ENCODE measurements at places on chromosomes 16 and 17. TPM values are rescaled to one million over a fixed set of nuclear protein-coding genes. Genes with fewer than 3 reads are reported as not detected.

GRCh38 chr17:4426499-4427208, 7.1 kb upstream of the SPNS3 start:
- H3K4me1 ChIP-seq = peaks cover 3% of the 10 kb centered on the region
- no peak overlapping the region for H3K27ac ChIP-seq
- H3K27me3 ChIP-seq = no peaks in the 10 kb centered on the region
- no peak for DNase-seq
- no peaks in the 10 kb centered on the region for H3K36me3 ChIP-seq

The OR3A2 gene
- 2.6 TPM for total RNA-seq

- no peak overlapping the region for H3K27ac ChIP-seq
- no peaks in the 10 kb centered on the region for H3K27me3 ChIP-seq
- peaks cover 10% of the 10 kb centered on the region for H3K36me3 ChIP-seq
- H3K4me1 ChIP-seq = no peaks in the 10 kb centered on the region
- no peak for DNase-seq
Measured at GRCh38 chr16:55221836-55222235, 102.2 kb upstream of the IRX6 start.

GRCh38 chr16:19203374-19203966, 35.4 kb downstream of the SYT17 start:
- no peak overlapping the region for H3K4me3 ChIP-seq
- H3K36me3 ChIP-seq = peaks cover 9% of the 10 kb centered on the region
- H3K27me3 ChIP-seq = peaks cover 6% of the 10 kb centered on the region
- H3K27ac ChIP-seq = no peak overlapping the region
- no peak for DNase-seq
- H3K4me1 ChIP-seq = no peaks in the 10 kb centered on the region

The GTF3C1 gene
- 106 TPM for total RNA-seq

- H3K4me3 ChIP-seq = no peak overlapping the region
- DNase-seq = no peak
- H3K36me3 ChIP-seq = no peaks in the 10 kb centered on the region
Measured at GRCh38 chr17:78364436-78365281, 4.8 kb upstream of the SOCS3 start.

GRCh38 chr17:41724476-41725050, 9.9 kb downstream of the HAP1 start:
- peaks cover 5% of the 10 kb centered on the region for H3K4me1 ChIP-seq
- H3K4me3 ChIP-seq = peak overlapping the region; percentile 15
- no peak overlapping the region for H3K27ac ChIP-seq
- no peak for DNase-seq

DNA sequence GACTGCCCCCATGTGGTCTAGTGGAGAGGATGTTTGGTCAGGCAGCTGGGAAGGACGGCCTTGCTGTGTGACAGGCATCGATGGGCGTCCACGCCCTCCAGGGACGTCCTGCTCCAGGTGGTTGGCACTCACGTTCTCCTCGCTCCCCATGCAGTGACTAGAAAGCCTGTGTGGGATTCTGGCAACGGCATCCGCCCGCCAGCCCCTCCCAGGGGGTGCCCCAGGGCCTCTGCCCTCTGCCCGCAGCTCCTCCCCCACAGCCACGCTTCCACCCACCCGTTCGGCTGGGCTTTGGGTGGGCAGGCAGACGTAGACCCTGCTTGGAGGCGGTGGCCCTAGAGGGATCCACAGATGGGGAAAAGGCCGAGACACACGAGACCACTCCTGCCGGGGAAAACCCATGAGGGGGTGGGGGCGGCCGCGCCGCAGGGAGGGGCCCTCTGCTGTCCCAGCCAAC, 4.7 kb upstream of the IL17C start:
- H3K27me3 ChIP-seq = peaks cover 3% of the 10 kb centered on the region
- H3K4me1 ChIP-seq = peaks cover 8% of the 10 kb centered on the region
- H3K36me3 ChIP-seq = no peaks in the 10 kb centered on the region
- peak; percentile 67 for DNase-seq
- no peak overlapping the region for H3K4me3 ChIP-seq

- H3K27me3 ChIP-seq = peaks cover 1% of the 10 kb centered on the region
- no peaks in the 10 kb centered on the region for H3K36me3 ChIP-seq
- no peak for DNase-seq
Measured at GRCh38 chr16:49788986-49789385, 66.9 kb downstream of the ZNF423 start.

GRCh38 chr16:72429671-72430081, 257.7 kb upstream of the PMFBP1 start:
- no peak for DNase-seq
- no peaks in the 10 kb centered on the region for H3K27me3 ChIP-seq
- H3K4me1 ChIP-seq = no peaks in the 10 kb centered on the region
- H3K36me3 ChIP-seq = peaks cover 11% of the 10 kb centered on the region
- H3K4me3 ChIP-seq = no peak overlapping the region

The TMEM204 gene
- 0.22 TPM for total RNA-seq

DNA sequence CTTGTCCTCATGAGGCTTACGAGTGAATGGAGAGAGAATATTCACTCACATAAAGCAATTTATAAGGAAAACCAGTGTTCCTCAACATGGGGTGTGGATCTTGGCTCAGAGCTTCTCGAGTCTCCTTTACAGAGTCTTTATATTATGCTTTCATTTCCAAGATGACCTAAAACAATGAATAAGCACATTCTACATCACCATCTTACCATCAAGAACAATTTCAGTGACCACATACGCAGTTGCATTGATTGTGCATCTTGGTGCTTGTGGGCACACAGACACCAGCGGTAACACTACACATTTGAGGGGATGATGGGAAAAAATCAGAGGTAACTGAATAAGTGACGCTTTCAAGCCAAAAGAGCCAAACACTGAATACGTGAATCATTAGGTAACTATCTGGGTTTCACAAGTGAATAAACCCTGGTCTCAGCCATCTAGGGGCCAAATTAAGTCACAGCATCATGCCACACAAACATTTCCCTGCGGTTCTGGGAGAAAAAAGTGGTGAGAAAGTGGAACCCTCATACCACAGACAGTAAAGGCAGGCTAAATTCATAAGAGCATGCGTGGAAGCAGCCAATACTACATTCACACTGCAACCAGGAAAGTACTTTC, 9.4 kb downstream of the CWC25 start:
- no peak overlapping the region for H3K4me3 ChIP-seq
- peaks cover 2% of the 10 kb centered on the region for H3K27me3 ChIP-seq
- H3K27ac ChIP-seq = no peak overlapping the region
- H3K36me3 ChIP-seq = peaks cover 2% of the 10 kb centered on the region
- DNase-seq = no peak

DNA sequence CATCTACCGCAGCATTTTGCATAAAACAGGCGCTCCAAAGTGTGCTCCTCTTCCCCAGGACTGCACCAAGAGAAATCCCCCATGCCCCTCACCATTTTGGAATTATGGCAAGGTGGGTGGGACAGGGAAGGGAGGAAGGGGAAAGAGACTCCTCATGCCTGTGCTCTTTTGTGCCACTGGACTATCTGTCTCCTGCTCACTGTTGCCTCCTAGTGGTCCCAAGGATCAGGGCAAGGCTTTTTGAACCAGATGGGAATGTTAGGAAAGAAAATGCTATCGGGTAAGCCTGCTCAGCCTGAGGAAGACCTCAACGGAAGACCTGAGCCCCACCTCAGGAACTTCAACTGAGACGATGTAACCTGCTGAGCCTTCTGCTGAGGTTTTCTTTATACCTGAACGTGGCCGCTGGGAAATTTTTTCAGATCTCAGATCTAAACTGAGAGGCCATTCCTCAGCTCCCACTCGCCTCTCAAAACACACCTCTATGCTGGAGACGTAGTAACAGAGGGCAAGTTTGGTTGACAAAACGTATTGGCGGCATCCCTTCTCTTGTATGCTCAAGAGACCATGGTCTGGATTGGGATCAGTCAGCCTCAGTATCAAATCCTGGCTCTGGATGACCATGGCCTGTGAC, 58.3 kb downstream of the SPACA3 start:
- no peaks in the 10 kb centered on the region for H3K4me1 ChIP-seq
- H3K27me3 ChIP-seq = peaks cover 3% of the 10 kb centered on the region
- H3K4me3 ChIP-seq = no peak overlapping the region
- H3K36me3 ChIP-seq = no peaks in the 10 kb centered on the region

The PIP4K2B gene
- total RNA-seq = 66.4 TPM

DNA sequence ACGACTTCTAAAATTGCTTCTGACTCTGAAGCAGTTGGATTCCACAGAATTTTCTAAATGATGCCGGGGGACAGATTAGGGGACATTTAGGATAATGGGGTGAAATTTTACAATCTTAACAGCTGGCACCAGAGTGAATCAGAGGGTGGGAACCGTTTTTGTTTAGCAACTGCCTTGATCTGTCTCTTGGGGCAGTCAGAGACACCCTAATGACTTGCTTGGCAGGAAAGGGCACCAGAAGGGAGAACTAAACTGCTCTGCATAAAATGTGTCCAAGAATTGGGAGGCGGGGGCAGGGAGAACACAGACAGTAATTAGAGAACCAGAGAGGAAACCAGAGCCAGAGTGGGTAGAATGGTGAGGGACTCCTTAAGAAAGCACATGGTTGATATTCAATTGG, 6.1 kb upstream of the ABCC12 start:
- H3K36me3 ChIP-seq = no peaks in the 10 kb centered on the region
- no peak overlapping the region for H3K27ac ChIP-seq
- no peak overlapping the region for H3K4me3 ChIP-seq
- H3K4me1 ChIP-seq = peaks cover 23% of the 10 kb centered on the region

- H3K4me1 ChIP-seq = peaks cover 27% of the 10 kb centered on the region
- peak overlapping the region; percentile 45 for H3K4me3 ChIP-seq
- H3K36me3 ChIP-seq = no peaks in the 10 kb centered on the region
Measured at GRCh38 chr16:72282362-72282761, 110.4 kb upstream of the PMFBP1 start.

The OXLD1 gene
- total RNA-seq = 24.7 TPM

- peaks cover 4% of the 10 kb centered on the region for H3K4me1 ChIP-seq
- peaks cover 3% of the 10 kb centered on the region for H3K27me3 ChIP-seq
- H3K36me3 ChIP-seq = no peaks in the 10 kb centered on the region
- H3K4me3 ChIP-seq = no peak overlapping the region
- no peak overlapping the region for H3K27ac ChIP-seq
- DNase-seq = no peak
Measured at GRCh38 chr17:19876529-19877161, 8.9 kb upstream of the ULK2 start.

- no peak overlapping the region for H3K4me3 ChIP-seq
- peaks cover 13% of the 10 kb centered on the region for H3K27me3 ChIP-seq
- no peak overlapping the region for H3K27ac ChIP-seq
- H3K36me3 ChIP-seq = peaks cover 7% of the 10 kb centered on the region
- no peaks in the 10 kb centered on the region for H3K4me1 ChIP-seq
Measured at GRCh38 chr17:22273308-22273707, 581.0 kb downstream of the KCNJ18 start.

GRCh38 chr17:74339537-74340195, 13.6 kb downstream of the KIF19 start:
- no peak for DNase-seq
- no peak overlapping the region for H3K4me3 ChIP-seq
- peaks cover 8% of the 10 kb centered on the region for H3K27me3 ChIP-seq
- peaks cover 5% of the 10 kb centered on the region for H3K36me3 ChIP-seq
- H3K4me1 ChIP-seq = peaks cover 18% of the 10 kb centered on the region

DNA sequence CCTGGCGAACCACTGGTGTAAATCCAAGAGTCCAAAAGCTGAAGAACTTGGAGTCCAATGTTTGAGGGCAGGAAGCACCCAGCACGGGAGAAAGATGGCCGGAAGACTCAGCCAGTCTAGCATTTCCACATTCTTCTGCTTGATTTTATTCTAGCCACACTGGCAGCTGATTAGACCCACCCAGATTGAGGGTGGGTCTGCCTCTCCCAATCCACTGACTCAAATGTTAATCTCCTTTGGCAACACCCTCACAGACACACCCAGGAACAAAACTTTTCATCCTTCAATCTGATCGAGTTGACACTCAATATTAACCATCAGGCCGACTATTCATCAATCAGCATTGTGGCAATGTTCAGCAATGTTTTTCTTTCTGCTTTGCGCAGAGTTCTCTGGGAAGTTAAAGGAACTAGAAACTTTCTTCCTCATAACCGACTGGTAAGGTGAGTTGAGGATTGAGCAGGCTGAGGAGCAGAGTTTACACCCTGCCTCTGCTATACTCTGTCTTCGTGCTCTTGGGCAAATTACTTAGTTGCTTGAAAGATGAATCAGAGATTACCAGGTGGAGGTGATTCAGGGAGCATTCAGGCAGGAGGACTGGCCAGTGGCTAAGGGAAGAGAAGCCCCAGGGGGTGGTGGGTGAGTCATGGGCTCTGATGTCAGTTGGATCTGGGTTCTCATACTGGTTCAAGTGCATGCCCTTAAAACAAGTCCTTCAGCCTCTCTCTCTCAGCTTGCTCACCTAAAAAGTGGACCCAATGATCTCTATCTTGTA, 28.2 kb upstream of the BRD7 start:
- peaks cover 3% of the 10 kb centered on the region for H3K4me1 ChIP-seq
- no peak overlapping the region for H3K4me3 ChIP-seq
- DNase-seq = no peak
- no peak overlapping the region for H3K27ac ChIP-seq
- no peaks in the 10 kb centered on the region for H3K36me3 ChIP-seq
- H3K27me3 ChIP-seq = peaks cover 6% of the 10 kb centered on the region

GRCh38 chr17:78365561-78366108, 5.8 kb upstream of the SOCS3 start:
- H3K4me3 ChIP-seq = no peak overlapping the region
- no peaks in the 10 kb centered on the region for H3K36me3 ChIP-seq
- peaks cover 17% of the 10 kb centered on the region for H3K4me1 ChIP-seq
- peaks cover 8% of the 10 kb centered on the region for H3K27me3 ChIP-seq
- no peak overlapping the region for H3K27ac ChIP-seq

DNA sequence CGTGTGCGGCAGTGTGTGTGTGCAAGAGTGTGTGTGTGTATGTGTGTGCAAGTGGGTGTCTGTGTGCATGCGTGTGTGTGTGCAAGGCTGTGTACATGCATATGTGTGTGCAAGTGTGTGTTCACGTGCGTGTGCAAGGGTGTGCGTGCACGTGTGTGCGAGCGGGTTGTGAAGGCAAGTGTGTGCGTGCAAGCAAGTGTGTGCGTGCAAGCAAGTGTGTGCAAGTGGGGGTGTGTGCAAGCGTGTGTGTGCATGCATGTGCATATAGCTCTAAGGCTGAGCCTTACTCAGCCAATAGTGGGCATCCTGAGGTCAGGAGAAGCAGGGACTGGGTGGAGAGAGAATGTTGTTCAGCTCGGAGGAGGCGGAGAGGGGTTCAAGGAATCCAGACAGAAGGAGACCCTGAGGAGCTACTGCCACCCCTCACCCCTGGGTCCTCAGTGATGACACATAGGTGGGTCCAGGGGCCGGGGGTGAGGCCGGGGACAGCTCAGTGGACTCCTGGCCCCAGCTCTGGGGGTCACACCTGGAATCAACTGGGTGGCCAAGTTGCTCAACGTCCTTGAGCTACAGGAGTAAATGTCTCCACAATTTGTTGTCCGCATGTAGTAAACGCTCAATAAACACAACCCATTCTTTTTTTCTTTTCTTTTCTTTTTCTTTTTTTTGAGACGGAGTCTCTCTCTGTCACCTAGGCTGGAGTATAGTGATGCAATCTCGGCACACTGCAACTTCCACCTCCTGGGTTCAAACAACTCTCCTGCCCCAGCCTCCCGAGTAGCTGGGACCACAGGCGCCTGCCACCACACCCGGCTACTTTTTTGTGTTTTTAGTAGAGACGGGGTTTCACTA, 1.8 kb downstream of the PRR29 start:
- peak overlapping the region; percentile 17 for H3K4me3 ChIP-seq
- peaks cover 14% of the 10 kb centered on the region for H3K27me3 ChIP-seq
- no peak overlapping the region for H3K27ac ChIP-seq
- no peaks in the 10 kb centered on the region for H3K4me1 ChIP-seq

- peaks cover 4% of the 10 kb centered on the region for H3K4me1 ChIP-seq
- no peak overlapping the region for H3K27ac ChIP-seq
- DNase-seq = no peak
- no peak overlapping the region for H3K4me3 ChIP-seq
- no peaks in the 10 kb centered on the region for H3K27me3 ChIP-seq
- no peaks in the 10 kb centered on the region for H3K36me3 ChIP-seq
Measured at GRCh38 chr16:25912321-25912720, 220.6 kb downstream of the HS3ST4 start.

The CLDN6 gene
- 31.1 TPM for total RNA-seq

Data from glutamatergic neuron (in vitro differentiated cells).